CD8-positive, alpha-beta memory T cell (primary cell): ENCODE measurements at places on chromosomes 5 and 9.

- no peak for DNase-seq
Measured at GRCh38 chr9:32877103-32877502, 93.8 kb downstream of the TMEM215 start.

DNA sequence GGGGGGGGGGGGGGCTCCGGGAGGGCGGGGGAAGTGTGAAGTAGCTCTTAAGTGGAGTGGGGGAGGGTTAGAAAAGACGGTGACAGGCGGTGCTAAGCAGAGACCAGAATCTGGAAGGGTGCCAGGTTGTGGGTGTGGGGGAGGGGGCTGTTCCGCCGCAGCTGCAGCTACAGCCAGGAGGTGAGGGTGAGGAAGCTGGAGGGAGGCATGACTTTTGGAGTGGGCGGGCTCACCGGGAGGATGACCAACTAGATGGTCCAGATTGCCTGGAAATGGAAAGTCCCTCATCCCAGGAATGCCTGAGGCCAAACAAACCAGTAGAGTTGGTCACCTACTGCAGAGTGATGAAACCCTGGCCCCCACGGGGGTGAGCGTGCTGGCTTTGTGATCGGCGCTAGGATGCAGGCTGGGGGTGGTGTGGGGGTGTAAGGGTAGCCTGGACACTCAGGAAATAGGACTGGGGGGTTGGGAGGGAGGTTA is 158.1 kb upstream of the SHB start:
- peak; percentile 41 for DNase-seq

- no peak for DNase-seq
Measured at GRCh38 chr9:21875893-21876292, 73.5 kb downstream of the MTAP start.

DNA sequence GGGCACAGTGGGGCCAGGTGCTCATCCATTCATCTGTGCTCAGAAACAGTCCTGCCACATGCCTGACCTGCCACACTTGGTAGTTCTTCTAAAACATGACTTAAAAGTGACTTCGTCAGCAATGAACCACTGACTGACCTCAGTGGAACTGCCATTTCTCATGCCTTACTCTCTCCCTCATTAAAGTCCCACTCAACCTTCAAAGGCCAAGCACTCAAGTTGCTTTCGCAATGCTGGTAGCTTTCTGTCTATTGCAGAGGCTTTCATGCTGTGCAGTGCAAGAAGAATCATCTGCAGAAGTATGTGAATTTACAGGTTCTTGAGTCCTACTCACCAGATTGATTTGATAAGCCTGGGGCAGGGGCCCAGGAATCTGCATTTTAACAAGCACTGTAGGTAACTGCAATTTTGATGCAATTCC is 23.9 kb downstream of the B4GALT1 start:
- DNase-seq = no peak

DNA sequence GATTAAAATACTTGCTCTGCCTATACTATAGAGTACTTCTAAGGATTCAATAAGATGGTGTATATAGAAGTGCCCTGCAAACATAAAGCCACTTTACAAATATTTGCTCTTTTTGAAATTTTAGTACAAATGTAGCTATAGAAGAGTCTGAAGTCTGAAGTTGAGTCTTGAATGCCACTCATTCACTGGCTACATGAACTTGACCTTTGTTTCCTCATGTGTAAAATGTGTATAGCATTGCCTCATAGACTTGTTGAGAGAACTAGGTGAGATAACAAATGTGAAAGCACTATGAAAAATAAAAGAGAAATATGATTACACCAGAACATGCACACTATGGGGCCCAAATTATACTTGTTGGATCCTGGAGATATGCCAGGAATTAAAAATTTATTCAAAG is 244.7 kb downstream of the SEC61B start:
- DNase-seq = no peak

DNA sequence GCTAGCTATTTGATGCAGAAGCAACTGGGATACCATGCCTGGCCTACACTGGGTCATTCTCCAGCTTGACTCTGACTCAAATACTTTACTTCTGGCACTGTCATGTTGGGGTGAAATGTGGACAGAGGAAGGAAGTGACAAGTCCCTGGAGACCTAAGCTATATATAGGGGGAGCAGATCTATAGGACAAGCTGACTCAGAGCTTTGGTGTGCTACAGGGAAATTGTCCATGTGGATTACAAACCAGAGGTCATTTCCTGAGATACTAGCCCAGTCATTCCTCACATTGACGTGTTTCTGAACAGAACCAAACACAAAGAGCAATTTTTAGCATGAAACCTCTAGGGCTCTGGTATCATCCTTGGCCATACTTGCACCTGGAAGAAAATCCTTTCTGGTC is 531.6 kb upstream of the CLINT1 start:
- no peak for DNase-seq

GRCh38 chr9:29038332-29038731 is 1465.1 kb upstream of the C9orf72 start:
- no peak for DNase-seq

DNA sequence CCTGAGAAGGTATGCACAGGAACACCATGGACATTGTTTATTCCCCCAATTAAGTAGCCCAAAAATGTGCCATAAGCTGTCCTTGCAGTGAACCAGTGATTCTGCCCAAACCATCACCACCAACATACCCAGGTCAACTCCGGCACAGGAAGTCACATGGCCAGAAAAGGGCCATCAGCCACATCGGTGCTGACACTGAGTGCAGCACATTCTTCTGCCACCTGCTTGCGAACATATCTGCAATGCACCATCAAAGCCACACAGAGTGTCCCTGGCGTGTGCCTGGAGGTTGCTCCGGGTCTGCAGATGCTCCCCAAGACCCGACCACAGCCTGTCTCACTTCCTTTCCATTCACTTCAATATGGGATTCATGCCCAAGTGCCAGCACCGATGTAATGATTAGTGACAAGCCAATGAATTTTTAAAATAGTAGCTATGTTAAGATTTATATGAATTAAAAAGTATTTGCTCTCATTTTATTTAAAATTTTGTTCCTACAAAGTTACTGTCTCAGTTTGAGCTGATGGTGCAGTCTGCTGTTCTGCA is 37.6 kb downstream of the SYK start:
- DNase-seq = no peak
